Gastrocnemius medialis (tissue), 4 donors: ENCODE measurements at places on chromosomes 7 and 10. TPM values are rescaled to one million over a fixed set of nuclear protein-coding genes. Genes with fewer than 3 reads are reported as not detected.

DNA sequence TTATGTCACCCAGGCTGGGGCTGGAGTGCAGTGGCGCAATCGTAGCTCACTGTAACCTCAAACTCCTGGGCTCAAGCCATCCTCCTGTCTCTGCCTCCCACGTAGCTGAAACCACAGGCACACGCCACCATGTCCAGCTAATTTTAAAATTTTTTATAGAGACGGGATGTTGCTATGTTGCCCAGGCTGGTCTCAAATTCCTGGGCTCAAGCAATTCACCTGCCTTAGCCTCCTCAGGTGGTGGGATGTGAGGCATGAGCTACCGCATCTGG is 123.2 kb upstream of the PARD3 start:
- H3K27me3 ChIP-seq: no peaks in the 10 kb centered on the region
- no peak for DNase-seq
- H3K36me3 ChIP-seq: no peaks in the 10 kb centered on the region
- H3K27ac ChIP-seq: no peak overlapping the region
- peaks cover 9% of the 10 kb centered on the region for H3K4me1 ChIP-seq

DNA sequence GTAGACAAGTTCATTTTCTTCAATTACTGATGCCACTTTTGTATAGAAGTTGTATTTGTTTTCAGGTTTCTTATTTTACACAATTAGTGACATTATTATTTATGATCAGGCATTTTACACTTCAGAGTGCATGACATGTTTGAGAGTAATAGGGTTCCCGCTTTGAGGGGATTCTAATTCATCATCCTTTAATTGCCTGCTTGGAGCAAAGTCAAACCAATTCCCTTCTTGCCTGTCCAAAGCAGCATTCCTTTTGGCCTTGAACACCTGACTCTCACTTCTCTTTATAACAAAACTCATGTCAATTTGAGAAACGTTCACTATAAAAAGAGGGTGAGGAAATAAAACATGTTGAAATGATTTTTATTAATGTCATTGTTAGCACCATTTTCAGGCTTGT is 1149.4 kb downstream of the NXPH1 start:
- H3K27me3 ChIP-seq: no peaks in the 10 kb centered on the region
- no peak overlapping the region for H3K4me3 ChIP-seq
- no peak for DNase-seq
- no peak overlapping the region for H3K27ac ChIP-seq
- H3K4me1 ChIP-seq: no peaks in the 10 kb centered on the region
- no peaks in the 10 kb centered on the region for H3K36me3 ChIP-seq

GRCh38 chr7:137546671-137547070 is 203.1 kb upstream of the PTN start:
- H3K27me3 ChIP-seq: no peaks in the 10 kb centered on the region
- H3K36me3 ChIP-seq: no peaks in the 10 kb centered on the region
- H3K4me3 ChIP-seq: no peak overlapping the region
- DNase-seq: no peak
- H3K4me1 ChIP-seq: no peaks in the 10 kb centered on the region

DNA sequence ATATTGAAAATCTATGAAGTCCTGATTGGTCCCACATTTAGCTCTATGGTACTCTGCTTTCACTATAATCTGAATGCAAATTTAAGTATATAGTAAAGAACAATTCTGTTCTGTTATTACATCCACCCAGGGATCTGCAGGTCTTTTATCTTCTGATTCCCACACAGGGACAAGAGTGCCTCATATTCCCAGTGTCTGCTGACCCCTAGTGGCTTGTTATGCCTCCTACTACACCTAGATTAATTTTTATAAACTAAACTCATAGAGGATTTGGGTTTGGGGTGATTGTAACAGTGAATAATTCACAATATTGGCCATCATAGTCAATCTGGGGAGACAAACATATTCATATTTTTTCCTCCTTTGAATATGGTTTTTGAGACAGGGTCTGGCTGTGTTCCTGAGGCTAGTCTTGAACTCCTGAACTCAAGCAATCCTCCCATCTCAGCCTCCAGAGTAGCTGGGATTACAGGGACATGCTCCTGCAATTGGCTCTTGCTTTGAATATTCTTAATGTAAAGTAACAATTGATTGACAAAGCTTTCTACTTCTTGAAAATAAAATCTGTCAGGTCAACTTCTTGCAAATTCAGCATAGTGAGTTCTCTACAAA is 282.1 kb downstream of the KCND2 start:
- H3K4me3 ChIP-seq: no peak overlapping the region
- H3K4me1 ChIP-seq: no peaks in the 10 kb centered on the region
- no peaks in the 10 kb centered on the region for H3K36me3 ChIP-seq

Gene TRDMT1
- 0.85 TPM for total RNA-seq

Gene OR6V1
- not detected for total RNA-seq

DNA sequence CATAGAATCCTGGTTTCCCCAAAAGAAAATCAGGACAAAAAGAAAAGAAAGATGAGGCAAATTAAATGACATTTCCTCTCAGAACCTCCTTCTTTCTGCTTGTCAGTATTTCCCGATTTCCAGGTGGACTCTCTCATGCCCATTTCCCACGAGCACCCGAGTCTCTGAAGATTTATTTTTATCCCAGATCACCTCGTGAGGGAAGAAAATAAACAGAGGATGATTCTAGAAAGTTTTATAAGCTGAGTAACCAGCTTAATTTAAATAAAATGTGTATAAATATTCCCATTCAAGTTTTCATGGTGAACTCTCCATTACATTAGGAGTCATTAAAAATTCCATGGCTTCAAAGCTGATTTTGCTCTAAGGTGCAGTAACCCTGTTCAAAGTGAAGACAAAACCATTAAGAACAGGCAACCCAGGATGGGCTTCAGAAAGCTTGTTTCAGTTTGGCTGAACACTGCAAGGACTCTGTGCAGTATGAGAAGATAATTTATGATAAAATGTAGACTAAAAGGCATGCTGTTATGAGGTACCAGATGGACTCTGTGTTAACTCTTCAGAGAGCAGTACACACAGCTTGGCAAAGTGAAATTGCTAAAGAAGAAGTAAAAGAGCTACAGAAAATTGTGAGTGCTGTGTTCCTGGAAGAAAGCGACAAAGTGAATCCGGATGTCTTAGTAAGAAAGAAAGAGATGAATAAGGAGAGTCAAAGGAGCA is 521.3 kb upstream of the LRRN3 start:
- no peaks in the 10 kb centered on the region for H3K36me3 ChIP-seq
- H3K4me3 ChIP-seq: no peak overlapping the region
- no peaks in the 10 kb centered on the region for H3K27me3 ChIP-seq
- no peaks in the 10 kb centered on the region for H3K4me1 ChIP-seq
- no peak overlapping the region for H3K27ac ChIP-seq
- no peak for DNase-seq

DNA sequence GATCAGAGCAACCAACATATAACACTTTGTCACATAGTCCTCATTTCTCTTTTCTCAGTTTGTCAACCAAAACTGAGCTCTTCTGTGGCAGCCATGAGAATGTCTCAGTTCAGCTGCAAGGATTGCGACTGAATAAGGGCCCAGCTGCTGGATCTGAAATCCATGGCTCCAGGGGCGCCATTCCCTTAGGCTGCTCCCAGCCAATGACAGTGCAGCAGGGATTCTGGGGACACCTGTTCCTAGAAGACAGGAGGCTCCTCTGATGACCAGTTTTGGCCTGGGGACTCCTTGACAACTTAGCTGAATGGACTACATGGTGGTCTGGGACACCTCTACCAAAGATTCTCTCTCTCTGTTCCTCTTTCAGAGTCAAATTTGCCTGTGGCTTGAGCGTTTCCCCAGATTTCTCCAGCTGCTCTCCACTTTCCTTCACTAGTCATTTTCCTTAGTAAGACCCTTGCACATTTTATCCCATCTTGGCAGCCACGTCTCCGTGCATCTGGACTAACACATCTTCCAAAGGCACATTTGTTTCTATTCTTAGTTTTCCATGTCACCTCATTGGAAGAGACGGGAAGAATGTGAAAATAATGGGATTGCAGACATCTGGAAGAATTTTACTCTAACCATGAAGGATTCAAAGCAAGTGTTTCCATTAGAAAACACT is 28.1 kb upstream of the KIF5B start:
- no peak overlapping the region for H3K27ac ChIP-seq
- no peak for DNase-seq
- H3K4me3 ChIP-seq: no peak overlapping the region
- H3K4me1 ChIP-seq: no peaks in the 10 kb centered on the region
- no peaks in the 10 kb centered on the region for H3K36me3 ChIP-seq
- H3K27me3 ChIP-seq: no peaks in the 10 kb centered on the region
